ENCODE measurements at places on chromosomes 3 and 15.

GRCh38 chr3:86830566-86830965 is 160.4 kb downstream of the VGLL3 start:
- no peak for DNase-seq

DNA sequence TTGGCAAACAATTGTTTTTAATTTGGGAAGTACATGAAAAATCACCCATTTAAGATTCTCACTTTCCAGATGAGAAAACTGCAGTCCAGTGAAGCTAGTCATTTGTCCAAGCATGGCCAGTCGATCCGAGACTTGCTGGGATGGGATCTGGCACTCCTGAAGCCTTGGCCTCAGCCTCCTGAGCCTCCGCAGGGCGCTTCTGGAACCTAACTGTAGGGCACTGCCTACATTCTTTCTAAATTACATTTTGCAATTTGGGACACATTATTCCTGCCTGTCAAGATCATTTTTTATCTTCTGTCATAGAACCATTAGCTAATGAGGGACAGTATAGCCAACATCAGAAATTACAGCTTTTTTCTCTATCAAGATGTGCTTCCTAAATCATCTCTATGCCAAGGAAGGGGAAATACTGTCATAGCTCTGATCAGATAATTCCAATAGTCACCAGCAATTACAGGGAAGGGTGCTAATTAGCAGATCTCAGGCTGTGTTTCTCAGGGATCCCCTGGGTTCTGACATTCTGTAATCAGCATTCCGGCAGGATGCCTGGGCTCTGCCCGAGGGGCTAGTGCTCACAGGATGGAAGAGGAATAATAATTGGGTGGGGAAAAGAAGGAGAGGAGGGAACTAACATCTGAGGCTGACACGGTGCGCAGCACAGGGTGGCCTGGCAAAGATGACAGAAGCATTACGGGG is 28.3 kb downstream of the ANAPC13 start:
- no peak for DNase-seq

DNA sequence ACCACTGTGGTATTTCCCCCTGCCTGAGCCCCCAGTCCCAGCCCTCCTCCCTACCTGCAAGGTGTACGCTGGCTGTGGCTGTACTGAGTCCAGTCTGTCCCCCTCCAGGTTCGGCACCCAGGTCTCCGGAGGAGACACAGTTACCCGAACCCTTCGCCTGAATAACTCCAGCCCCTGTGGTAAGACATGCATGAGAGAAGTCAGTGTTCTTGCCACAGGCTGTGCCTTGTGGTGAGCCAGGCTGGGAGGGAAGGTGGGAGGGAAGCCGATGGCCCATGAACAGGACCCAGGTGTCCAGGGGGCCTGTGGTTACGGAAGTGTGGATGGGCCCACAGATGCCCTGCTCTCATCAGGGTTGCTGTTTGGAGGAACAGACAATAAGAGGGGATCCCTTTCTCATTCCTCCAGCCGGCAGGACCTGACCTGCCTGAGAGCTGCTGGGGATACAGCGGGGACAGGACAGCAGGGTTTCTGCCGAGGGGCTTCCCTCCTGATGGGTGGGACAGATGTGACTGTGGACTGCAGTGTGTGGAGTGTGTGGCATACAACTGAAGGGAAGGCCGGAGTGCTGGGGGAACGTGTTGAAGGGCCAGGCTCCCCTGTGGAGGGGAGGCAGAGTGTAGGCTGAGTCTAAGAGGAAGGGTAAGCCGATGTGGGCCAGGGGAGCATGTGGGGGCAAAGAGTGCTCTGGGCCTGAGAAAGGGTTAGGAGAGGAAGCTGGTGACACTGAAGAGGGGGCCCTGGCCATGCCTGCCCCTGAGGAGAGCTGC is 21.9 kb downstream of the ACAA1 start:
- no peak for DNase-seq

DNA sequence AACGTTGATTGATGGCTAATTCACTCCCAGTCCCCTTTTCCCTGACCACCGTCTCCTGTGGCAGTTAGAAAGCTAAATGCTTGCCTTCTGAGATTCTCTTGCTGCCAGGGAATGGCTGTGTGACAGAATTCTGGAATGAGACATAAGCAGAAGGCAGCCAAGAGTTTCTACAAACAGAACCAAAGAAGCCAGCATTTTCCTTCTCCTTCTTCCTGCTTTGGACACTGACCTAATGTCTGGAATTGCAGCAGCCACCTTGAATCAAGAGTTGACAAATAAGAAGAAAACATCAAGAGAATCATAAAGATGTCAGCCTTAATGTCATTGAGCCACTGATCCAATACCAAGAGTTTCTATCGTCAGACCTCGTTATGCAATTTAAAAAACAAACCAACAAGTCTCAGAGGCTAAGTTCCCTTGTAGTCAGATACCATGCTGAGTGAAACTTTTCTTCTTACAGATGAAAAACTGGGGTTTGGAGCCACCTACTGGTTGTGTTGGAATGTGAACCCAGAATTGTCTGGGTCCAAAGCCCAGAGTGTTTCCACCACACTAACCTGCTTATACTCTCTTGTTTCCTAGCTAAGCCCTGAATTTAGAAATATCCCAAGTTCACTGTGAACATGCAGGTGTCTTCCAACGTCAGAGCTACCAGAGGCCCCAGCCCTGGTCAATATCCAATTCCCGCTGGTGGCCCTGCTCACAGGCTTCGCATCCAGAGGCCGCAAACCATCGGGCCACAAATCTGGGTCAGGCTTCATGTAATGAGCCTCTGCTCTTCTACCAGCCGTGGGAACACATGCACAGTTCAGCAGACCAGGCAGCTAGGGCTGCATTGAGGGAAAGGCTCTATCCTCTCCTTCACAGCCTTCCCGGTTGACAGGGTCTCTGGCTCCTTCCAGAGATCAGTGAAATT is 42.5 kb downstream of the MCF2L2 start:
- DNase-seq, result peak; percentile 74

GRCh38 chr3:78919021-78919755 is 848.6 kb downstream of the ROBO1 start:
- peak; percentile 46 for DNase-seq

DNA sequence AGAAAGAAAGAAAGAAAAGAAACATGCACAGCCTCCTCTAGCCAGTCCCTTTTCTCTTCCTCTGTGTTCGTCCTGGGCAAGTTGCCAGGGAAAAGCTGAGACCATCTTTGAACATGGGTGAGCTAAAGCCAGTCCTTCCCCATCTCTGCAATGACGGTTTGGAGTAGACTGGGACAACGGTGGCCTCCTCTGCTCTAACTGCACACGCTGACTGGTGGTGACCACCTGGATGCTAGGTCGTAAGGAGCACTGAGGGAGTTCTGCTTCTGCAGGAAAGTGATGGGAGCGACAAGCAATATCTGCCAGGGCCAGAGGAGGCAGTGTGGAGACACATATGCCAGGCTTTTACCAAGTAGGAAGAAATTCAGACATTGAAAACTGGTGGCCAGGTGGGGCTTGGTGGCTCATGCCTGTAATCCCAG is 111.7 kb downstream of the NUP210 start:
- DNase-seq, result peak; percentile 48

Data from NCI-H524 (cell line).